ENCODE measurements at places on chromosomes 7 and 10.

DNA sequence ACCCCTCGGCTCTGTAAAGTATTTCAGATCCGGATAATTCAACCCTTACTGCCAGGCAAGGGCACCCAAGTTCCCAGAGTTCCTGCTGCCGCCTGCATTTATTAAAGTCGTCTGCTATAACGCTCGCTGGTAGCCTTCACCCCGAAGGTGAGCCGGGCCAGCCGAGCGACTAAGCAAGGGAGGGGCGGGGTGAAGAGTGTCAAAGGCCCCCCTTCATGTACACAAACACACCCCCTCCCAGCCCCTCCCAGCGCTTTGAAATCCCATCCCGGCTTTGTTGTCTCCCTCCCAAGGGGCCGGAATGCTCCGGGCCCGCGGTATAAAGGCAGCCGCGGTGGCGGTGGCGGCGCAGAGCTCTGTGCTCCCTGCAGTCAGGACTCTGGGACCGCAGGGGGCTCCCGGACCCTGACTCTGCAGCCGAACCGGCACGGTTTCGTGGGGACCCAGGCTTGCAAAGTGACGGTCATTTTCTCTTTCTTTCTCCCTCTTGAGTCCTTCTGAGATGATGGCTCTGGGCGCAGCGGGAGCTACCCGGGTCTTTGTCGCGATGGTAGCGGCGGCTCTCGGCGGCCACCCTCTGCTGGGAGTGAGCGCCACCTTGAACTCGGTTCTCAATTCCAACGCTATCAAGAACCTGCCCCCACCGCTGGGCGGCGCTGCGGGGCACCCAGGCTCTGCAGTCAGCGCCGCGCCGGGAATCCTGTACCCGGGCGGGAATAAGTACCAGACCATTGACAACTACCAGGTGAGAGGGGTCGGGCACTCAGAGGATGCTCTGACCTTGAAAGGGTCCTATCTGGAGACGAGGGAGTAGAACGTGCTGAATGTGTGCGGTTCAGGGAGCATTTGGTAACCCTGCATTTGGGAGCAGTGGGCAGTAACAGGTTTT is at the start of gene DKK1:
TSS of gene DKK1 (plus strand) at position 349 of the 889 bp plus-strand sequence. CDS start at position 503, 154 bp downstream.
- no peak for DNase-seq

DNA sequence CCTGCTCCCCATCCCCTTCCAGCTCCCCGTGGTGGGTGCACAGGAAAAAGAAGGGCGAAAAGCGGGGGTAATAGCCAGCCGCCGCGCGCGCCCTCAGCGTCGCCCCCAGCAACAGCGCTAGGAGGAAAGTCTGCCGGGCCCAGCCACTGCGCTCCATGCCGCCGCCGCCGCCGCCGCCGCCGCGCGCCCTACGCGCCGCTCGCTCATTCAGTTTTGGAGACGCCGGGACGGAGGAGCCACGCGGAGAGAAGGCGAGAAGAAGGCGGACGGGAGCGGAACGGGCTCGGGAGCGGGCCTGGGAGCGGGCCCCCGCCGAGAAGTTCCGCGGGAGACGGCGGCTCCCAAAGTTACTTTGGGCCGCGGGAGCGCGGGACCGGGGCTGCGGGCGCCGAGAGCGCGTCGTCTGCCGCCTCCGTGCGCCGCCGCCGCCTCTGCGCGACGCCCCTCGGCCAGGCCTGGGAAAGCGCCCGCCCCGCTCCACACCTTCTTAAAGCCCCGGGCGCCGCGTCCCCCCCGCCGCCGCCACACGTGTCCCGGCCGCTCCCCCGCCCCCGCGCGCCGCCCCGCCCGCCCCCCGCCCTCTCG is at the start of gene RELN:
TSS of gene RELN (minus strand) at position 459 of the 585 bp plus-strand sequence. CDS start at position 157, 302 bp downstream.
- DNase-seq: no peak

DNA sequence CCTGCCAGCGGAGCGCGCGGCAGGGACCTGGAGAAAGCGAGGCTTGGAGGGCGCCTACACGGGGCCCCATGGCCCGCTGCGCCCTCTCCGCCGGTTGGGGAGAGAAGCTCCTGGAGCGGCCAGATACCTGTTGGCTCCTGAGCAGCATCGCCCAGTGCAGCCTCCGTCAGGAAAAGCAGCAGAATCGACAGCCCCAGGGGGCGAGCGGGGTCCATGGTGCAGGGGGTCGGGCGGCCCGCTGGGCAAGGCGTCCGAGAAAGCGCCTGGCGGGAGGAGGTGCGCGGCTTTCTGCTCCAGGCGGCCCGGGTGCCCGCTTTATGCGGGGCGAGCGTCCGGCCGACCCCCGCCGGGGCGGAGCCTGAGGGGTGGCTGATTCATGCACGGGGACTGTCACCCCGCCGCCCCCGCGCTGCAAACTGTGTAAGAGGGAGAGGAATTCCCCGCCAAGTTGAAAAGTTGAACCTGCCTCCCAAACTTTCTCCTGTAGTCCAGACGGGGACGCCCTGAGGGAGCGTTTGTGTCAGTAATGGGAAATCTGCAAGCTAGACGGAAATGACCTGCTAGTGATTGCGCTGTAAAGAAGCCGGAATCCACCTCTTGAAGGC is at the start of gene TFPI2:
TSS of gene TFPI2 (minus strand) at position 290 of the 605 bp plus-strand sequence. CDS start at position 215, 75 bp downstream.
- no peak for DNase-seq

- DNase-seq: no peak
Observed at GRCh38 chr10:70981936-70982335, 93.6 kb upstream of the PCBD1 start.

GRCh38 chr7:43618073-43618472 is 35.2 kb downstream of the STK17A start:
- DNase-seq: no peak

Measured in forelimb muscle (tissue), 1 donor.